ENCODE measurements at places on chromosomes 1 and 21.

- DNase-seq = no peak
Measured at GRCh38 chr21:22898051-22898665, 1899.9 kb downstream of the NCAM2 start.

- no peak for DNase-seq
Measured at GRCh38 chr21:25359724-25360123, 247.6 kb downstream of the MRPL39 start.

DNA sequence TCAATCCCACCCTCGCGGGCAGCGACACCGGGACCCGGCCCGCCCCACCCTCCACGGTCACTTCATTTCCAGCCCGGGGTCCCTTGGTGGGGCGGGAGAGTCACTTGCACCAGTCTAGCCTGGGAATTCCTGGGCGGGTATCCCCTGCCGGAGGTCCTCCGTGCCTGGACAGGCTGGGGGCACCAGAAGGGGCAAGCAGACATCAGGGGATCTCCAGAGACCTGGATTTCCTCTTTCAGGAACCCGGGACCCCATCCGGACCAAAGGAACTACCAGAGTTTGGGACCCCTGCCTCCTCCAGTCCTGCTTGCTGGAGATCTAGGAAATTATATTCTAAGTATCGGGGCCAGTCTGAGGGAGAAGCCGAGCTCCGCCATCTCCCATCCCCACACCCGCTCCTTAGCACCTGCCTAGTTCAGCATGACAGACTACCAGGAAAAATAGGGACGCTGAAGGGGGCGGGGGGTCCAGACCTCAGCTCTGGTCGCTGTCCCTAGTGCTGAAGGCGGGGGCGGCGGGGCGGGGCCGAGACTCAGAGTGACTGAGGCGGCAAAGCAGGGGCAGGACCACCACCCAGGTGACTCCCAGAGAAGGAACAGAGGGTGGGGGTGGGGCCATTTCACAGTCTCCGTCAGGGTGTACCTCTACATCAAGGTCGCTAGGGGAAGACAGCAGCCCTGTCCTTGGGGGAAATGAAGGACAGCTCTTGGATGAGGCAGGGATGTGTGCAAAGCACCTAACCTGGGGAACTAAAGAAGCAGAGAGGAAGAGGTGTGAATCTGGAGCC is 832 bp downstream of the HCN3 start:
- peak; percentile 81 for DNase-seq

DNA sequence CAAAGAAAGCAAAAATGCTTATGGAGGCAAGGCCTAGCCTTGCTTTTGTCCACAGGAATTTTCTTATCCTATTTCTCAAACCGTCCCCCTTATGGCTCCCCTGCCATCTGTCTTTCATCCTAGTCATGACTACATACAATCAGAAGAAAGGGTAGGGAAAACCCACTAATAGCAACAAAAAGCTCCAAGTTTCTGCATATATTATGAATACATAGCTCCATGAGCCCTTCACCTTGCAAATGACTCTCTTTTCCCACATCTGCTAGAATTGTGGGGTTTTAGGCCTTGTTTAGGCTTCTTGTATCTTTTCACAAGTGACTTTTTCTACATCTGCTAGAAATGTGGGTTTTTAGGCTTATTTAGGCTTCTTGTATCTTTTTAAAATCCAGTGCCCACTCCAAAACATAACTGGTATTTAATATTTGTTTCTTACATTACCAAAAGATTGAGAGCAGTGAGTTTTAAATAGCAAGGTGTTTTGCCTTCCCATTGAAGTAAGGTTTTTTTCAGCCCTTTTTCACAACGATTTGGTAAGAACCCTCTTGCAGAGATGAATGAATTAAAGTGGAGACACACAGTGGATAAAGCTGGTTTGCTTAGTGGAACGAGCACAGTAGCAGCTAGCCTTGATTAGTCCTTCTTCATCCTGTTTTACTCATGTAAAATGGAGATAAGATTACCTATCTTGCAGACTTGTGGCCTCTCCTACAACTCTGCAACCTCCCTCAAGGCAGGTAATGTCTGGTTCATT is 4.4 kb downstream of the GADD45A start:
- DNase-seq = no peak

DNA sequence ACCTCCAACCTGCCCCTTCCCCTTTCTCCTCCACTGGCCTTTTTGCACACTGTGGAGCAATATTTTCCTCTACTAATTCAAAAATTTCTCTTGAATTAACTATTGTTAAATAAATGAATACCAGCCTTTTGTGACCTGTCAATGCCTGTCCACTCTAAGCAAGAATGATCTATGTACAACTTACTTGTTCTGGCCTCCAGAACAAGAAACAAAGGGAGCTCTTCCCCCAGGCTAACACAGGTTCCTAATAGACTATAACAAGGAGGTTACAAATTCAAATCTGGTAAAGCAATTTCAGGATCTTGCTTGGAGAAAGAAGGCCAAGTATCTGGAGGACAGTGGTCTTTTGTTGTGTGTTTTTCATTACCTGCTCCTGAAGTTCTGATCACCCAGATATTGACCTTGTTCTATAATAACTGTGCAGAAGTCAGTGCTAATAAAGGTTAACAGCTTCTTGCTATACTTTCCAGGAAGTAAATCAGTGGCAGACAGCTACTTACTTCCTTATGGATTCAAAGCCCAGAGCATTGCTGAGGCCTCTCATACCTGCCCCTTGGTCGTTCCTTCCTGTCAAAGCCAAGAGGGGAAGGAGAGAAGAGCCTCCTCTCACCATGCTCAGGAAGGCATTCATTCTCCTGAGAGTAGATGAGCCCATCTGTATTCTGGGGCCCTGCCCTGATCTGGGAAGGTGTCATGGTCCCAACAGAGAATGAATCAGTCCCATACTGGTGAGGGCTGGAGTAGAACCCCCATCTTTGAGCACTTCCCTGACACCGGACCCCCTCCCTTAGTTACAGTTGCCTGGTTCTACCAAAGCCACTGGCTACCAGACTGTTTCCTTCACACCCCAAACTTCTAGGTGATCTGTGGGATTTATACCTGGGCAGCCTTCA is 56.8 kb downstream of the DESI2 start:
- no peak for DNase-seq

- peak; percentile 83 for DNase-seq
Measured at GRCh38 chr1:206864939-206865671, at the start of gene IL20. Gene IL20, plus strand, starts transcription at chr1:206865623. Its CDS starts 230 bp downstream, at chr1:206865853.

- DNase-seq = no peak
Measured at GRCh38 chr1:70085521-70085920, 119.9 kb downstream of the LRRC40 start.

- no peak for DNase-seq
Measured at GRCh38 chr1:171715813-171716251, 26.0 kb downstream of the VAMP4 start.

DNA sequence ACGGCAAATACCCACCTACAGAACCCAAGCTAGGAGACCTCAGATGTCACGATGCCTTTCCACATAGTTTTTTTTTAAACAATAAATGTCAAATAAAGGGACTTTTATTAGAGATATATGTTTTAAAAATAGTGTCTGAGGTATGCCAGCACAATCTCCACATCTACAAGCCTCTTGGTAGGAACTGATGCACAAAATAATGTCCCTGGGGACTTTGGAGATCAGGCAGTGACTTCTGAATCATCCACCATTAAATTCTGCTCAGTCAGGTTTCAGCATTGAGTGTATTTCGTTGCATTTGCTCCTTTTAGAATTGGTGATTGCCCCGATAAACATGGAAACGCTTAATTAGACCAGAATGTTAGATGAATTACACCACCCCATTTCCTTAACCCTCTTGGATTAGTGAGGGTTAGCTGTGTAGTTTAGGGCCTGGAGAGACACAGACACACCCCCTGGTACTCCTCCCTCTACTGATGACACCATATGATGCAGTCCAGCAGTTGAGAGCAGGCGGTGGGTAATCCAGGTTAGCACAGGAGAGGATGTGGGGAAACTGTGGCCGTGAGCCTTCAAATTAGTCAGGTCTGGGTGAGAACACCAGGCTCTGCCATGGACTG is 33.6 kb downstream of the LGR6 start:
- DNase-seq = no peak

GRCh38 chr1:172946814-172947507 is 103.8 kb downstream of the TNFSF18 start:
- peak; percentile 34 for DNase-seq

- DNase-seq = no peak
Measured at GRCh38 chr1:233448109-233448689, 120.7 kb downstream of the MAP3K21 start.

DNA sequence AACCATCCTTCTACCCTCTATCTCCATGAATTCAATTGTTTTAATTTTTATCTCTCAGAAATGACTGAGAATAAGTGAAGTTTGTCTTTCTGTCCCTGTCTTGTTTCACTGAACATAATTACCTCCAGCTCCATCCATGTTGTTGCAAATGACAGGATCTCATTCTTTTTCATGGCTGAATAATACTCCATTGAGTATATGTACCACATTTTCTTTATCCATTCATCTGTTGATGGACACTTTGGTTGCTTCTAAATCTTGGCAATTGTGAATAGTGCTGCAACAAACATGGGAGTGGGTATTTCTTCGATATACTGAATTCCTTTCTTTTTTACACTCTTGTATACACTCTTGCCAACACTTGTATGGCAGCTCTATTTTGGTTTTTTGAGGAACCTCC is 72.8 kb upstream of the COX20 start:
- DNase-seq = no peak

GRCh38 chr1:30323841-30324240 is 399.5 kb downstream of the MATN1 start:
- no peak for DNase-seq

GRCh38 chr1:89453123-89453972 is 71.3 kb upstream of the LRRC8B start:
- DNase-seq = no peak

DNA sequence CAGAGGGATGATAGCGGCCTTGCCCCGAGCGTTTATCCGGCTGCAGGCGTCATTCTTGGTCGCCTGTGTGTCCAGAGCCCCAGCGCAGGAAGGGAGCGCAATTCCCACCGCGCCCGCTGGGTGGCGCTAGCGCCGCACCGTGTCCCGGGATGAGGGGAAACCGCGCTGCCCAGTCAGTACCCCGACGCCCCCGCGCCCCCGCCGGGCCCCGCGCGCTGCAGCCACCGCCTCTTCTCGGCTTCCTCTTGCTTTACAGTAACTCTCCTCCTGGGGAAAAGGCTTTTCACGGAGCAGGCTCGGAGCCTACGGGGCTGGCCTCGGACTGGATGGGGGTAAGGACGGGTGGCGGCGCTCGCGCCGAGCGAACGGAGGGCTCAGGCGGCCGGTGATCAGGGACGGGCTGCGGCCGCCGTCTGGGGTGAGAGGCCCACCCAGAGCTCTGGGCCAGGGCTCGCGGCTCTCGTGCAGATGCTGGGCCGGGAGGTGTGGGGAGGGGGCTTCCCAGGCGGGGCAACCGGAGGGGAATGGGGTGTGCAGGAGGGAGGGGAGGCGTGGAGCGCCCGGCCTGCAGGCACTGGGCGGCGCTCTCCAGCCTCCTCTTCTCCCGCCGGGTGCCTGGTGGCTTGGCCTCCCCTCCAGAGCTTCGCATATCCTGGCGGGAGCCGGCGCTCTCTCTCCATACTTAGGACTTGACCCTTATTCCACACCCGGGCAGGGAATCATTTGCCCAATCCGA is 29.8 kb downstream of the TEX35 start:
- peak; percentile 86 for DNase-seq

GRCh38 chr1:93729502-93729901 is 47.9 kb upstream of the BCAR3 start:
- DNase-seq = no peak
